ENCODE measurements at places on chromosomes 4 and X. TPM values are rescaled to one million over a fixed set of nuclear protein-coding genes. Genes with fewer than 3 reads are reported as not detected.

SHOX gene
- total RNA-seq, result not detected

HELT gene
- total RNA-seq, result not detected

DNA sequence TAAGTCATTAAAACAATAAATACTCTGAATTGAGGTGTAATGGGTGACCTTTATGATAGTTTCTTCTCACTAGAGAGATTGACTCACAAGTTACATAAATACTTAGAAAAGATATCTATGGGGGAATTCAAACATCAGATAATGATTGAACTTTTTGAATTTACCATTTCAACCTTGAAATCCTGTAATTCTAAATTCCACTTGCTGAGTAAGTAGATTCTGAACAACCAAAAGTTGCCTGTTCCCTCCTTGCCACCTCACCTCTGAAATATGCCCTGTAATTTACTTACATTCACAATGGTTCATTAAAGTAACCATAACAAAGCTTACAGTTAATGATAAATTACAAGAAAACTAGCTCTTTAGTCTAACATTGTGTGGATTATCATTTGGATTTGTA, 43.3 kb upstream of the SLC39A8 start:
- no peaks in the 10 kb centered on the region for H3K36me3 ChIP-seq
- no peak for DNase-seq
- H3K4me3 ChIP-seq, result no peak overlapping the region
- H3K27me3 ChIP-seq, result no peaks in the 10 kb centered on the region
- H3K27ac ChIP-seq, result no peak overlapping the region

- no peaks in the 10 kb centered on the region for H3K27me3 ChIP-seq
- no peak overlapping the region for H3K4me3 ChIP-seq
- DNase-seq, result no peak
- no peak overlapping the region for H3K27ac ChIP-seq
- no peaks in the 10 kb centered on the region for H3K4me1 ChIP-seq
These were observed 21.4 kb upstream of the RBPJ start for GRCh38 chr4:26299254-26299882.

DNA sequence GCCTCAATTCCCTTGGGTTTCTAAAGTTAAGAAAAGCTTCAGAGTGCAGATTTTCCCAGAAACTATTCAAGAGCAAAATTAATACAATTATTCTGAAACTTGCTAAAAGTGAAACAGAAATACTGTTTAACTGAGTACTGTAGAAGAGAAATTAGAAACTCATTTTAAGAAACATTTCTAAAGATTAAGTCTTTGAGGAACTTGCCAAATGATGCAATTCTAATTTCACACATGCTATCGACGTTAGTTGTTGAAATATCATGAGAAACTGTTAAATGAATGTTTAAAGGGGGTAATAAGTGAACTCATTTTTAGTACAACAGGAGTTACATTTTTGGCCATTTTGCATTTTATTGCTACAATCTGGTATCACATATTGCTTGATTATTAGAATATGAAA, 125.3 kb upstream of the MAOA start:
- H3K4me3 ChIP-seq, result no peak overlapping the region
- H3K27ac ChIP-seq, result no peak overlapping the region
- no peaks in the 10 kb centered on the region for H3K36me3 ChIP-seq
